ENCODE measurements at places on chromosomes 4 and X. TPM values are rescaled to one million over a fixed set of nuclear protein-coding genes. Genes with fewer than 3 reads are reported as not detected.

Gene PPP4R3C
- total RNA-seq: not detected

Gene ALB
- not detected for total RNA-seq

DNA sequence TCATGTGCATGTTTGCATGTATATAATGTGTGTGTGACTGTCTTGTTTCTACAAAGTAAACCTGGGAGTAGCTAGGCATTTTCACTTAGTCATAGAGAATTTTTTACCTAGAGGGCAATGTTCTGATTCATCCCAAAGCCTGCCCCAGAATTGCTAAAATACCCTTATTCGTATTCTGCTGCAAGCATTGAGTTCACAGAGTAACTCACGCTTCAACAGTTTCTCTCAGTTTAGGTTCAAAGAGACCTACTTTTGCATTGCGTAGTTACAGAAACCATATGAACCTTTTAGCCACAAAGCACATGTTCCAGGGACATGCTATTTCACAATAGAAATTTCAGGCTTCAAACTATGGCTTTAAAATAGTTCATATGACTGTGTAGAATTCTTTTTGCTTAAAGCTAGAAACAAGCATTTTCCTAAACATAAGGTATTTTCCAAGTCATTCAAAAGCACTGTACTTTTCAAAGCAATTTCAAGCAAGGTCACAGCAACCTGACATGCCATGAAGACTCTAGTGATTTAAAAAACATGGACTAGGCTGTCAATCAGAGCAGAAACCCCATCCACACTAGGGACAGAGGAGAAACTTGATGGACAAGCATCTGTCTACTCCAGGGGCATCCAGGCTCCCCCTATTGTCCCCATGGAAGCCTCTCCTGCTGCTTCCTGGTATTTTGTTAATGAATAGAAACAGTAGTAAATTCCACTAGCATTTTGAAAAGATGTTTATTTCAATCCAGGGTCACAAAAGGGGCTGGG is 81.5 kb upstream of the MAPK10 start:
- H3K27ac ChIP-seq: no peak overlapping the region
- H3K4me1 ChIP-seq: no peaks in the 10 kb centered on the region
- DNase-seq: no peak
- H3K4me3 ChIP-seq: no peak overlapping the region

- H3K36me3 ChIP-seq: no peaks in the 10 kb centered on the region
- no peaks in the 10 kb centered on the region for H3K27me3 ChIP-seq
- H3K4me3 ChIP-seq: no peak overlapping the region
- no peak overlapping the region for H3K27ac ChIP-seq
- H3K4me1 ChIP-seq: peaks cover 3% of the 10 kb centered on the region
- DNase-seq: no peak
These were observed 35.7 kb downstream of the IDS start for GRCh38 chrX:149469406-149469805.

Gene SPACA5B
- total RNA-seq: not detected

Gene PAPSS1
- 26.6 TPM for total RNA-seq

GRCh38 chrX:646796-647195 is 16.2 kb downstream of the SHOX start:
- no peak overlapping the region for H3K27ac ChIP-seq
- H3K36me3 ChIP-seq: no peaks in the 10 kb centered on the region
- no peak overlapping the region for H3K4me3 ChIP-seq
- no peaks in the 10 kb centered on the region for H3K4me1 ChIP-seq
- peaks cover 36% of the 10 kb centered on the region for H3K27me3 ChIP-seq

DNA sequence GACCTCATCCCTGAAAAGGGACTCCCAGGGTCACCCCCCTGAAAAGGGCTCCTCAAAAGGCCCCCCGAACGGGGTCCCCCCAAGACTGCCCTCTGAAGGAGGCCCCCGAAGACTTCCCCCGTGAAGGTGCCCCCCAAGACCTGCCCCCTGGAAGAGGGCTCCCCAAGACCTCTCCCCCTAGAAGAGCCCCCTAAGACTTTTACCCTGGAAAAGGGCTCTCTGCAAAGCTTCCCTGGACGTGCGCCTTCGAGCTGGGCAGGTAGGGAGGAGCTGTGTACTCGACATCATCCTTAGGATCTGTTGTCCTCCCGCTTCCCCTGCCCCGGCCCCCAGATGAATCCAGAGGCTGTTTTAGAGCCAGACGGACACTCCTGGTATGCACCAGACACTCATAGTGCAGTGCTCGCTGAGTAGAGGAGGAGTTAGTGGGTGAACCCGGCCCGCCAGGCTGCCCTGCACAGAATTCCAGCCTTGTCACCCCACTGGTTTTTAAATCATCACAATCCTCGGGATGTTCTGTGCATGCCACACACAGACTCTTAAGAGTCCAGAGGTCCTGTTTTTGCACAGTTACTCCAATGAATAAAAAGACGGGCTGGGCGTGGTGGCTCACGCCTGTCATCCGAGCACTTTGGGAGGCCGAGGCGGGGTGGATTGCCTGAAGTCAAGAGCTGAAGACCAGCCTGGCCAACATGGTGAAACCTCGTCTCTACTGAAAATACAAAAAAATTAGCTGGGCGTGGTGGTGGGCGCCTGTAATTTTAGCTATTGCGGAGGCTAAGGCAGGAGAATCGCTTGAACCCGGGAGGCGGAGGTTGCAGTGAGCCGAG is 5.7 kb upstream of the SLC25A6 start:
- DNase-seq: no peak
- H3K27me3 ChIP-seq: no peaks in the 10 kb centered on the region
- H3K36me3 ChIP-seq: peaks cover 27% of the 10 kb centered on the region
- no peak overlapping the region for H3K4me3 ChIP-seq
- no peak overlapping the region for H3K27ac ChIP-seq
- peaks cover 13% of the 10 kb centered on the region for H3K4me1 ChIP-seq

Measured in activated naive CD8-positive, alpha-beta T cell treated with anti-CD3 and anti-CD28 coated beads for 36 hours (primary cell).